CD8-positive, alpha-beta memory T cell (primary cell): ENCODE measurements at places on chromosomes 3 and 15. TPM values are rescaled to one million over a fixed set of nuclear protein-coding genes. Genes with fewer than 3 reads are reported as not detected.

GRCh38 chr15:89016549-89017041, 71.7 kb upstream of the ABHD2 start:
- H3K36me3 ChIP-seq, result no peaks in the 10 kb centered on the region
- no peak overlapping the region for H3K4me3 ChIP-seq
- H3K27ac ChIP-seq, result no peak overlapping the region
- H3K4me1 ChIP-seq, result peaks cover 14% of the 10 kb centered on the region
- no peaks in the 10 kb centered on the region for H3K27me3 ChIP-seq
- no peak for DNase-seq

GRCh38 chr3:136166507-136166906, 29.6 kb downstream of the MSL2 start:
- H3K36me3 ChIP-seq, result no peaks in the 10 kb centered on the region
- no peaks in the 10 kb centered on the region for H3K27me3 ChIP-seq
- DNase-seq, result no peak
- no peak overlapping the region for H3K27ac ChIP-seq

DNA sequence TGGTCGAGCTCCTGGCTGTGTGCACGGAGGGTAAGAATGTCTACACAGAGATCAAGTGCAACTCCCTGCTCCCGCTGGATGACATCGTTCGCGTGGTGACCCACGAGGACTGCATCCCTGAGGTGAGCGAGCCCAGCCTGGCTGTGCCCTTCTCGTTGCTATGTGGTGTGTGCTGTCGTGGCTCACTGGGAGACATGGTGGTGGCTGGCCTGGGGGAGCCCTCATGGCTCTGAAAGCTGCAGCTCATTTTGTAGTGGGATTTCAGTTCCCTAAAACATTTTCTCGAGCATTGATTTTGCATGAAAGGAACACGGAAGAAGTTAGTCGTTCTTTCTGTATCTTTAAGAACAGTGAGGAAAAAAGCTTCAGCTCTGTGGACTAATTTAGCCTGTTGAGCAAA, 200.5 kb downstream of the ITPR1 start:
- no peaks in the 10 kb centered on the region for H3K4me1 ChIP-seq
- no peaks in the 10 kb centered on the region for H3K27me3 ChIP-seq
- H3K27ac ChIP-seq, result no peak overlapping the region
- no peak overlapping the region for H3K4me3 ChIP-seq
- H3K36me3 ChIP-seq, result peaks cover 22% of the 10 kb centered on the region

- H3K27ac ChIP-seq, result no peak overlapping the region
- no peaks in the 10 kb centered on the region for H3K27me3 ChIP-seq
- no peaks in the 10 kb centered on the region for H3K36me3 ChIP-seq
- H3K4me1 ChIP-seq, result peaks cover 31% of the 10 kb centered on the region
- no peak for DNase-seq
Measured at GRCh38 chr15:70670680-70671079, 92.7 kb downstream of the UACA start.

- H3K4me3 ChIP-seq, result no peak overlapping the region
- no peaks in the 10 kb centered on the region for H3K36me3 ChIP-seq
- no peak for DNase-seq
- H3K27ac ChIP-seq, result no peak overlapping the region
- no peaks in the 10 kb centered on the region for H3K4me1 ChIP-seq
Measured at GRCh38 chr3:32616267-32616962, 45.8 kb upstream of the DYNC1LI1 start.

GRCh38 chr15:72315706-72316370, 4.1 kb downstream of the CELF6 start:
- H3K4me3 ChIP-seq, result no peak overlapping the region
- H3K36me3 ChIP-seq, result no peaks in the 10 kb centered on the region
- no peaks in the 10 kb centered on the region for H3K27me3 ChIP-seq
- H3K27ac ChIP-seq, result no peak overlapping the region
- H3K4me1 ChIP-seq, result peaks cover 8% of the 10 kb centered on the region

- H3K36me3 ChIP-seq, result no peaks in the 10 kb centered on the region
- no peak overlapping the region for H3K27ac ChIP-seq
- peaks cover 13% of the 10 kb centered on the region for H3K4me1 ChIP-seq
- peaks cover 25% of the 10 kb centered on the region for H3K27me3 ChIP-seq
Measured at GRCh38 chr3:38648024-38648658, 1.3 kb downstream of the SCN5A start.

GRCh38 chr15:94524565-94524964, 293.2 kb downstream of the MCTP2 start:
- no peaks in the 10 kb centered on the region for H3K36me3 ChIP-seq
- H3K4me1 ChIP-seq, result no peaks in the 10 kb centered on the region
- no peak for DNase-seq
- no peak overlapping the region for H3K4me3 ChIP-seq
- no peaks in the 10 kb centered on the region for H3K27me3 ChIP-seq

GRCh38 chr15:81407176-81407575, 33.2 kb upstream of the TMC3 start:
- no peaks in the 10 kb centered on the region for H3K36me3 ChIP-seq
- no peak for DNase-seq
- no peak overlapping the region for H3K27ac ChIP-seq
- H3K4me3 ChIP-seq, result no peak overlapping the region
- H3K4me1 ChIP-seq, result no peaks in the 10 kb centered on the region

DNA sequence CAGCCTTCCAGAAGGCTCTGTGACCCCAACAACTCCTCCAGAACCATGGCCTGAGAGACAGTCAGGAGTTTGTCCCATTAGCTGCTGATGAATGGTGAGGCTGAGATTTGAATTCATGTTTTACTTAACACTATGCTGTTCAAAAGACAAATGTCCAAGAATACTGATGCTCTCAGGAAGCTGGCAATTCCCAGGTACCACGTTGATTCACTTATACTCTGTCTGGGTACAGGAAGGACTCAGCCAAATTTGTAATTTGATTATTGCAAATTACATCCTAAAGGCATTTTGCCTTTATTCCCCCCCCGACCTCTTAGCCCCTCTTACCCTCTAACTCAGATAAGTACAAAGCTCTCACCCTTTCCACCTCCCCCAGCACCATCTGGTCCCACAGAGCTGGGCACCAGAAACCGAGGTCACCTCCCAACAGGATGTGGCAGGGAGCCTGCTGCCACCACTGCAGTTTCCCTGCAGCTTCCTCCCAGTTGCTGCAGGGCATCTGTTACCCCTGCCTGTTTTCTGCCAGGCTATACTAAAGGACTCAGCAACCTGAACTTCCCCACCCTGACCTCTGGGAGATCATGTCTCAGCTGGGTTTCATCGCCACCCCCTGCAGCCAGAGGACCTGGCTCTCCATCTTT, 33.6 kb downstream of the EAF1 start:
- H3K4me1 ChIP-seq, result peaks cover 11% of the 10 kb centered on the region
- H3K36me3 ChIP-seq, result no peaks in the 10 kb centered on the region
- no peaks in the 10 kb centered on the region for H3K27me3 ChIP-seq
- H3K4me3 ChIP-seq, result no peak overlapping the region

GRCh38 chr3:19822805-19823204, 111.2 kb downstream of the EFHB start:
- DNase-seq, result no peak
- H3K4me3 ChIP-seq, result no peak overlapping the region
- no peaks in the 10 kb centered on the region for H3K4me1 ChIP-seq
- H3K36me3 ChIP-seq, result no peaks in the 10 kb centered on the region

- no peaks in the 10 kb centered on the region for H3K36me3 ChIP-seq
- H3K4me3 ChIP-seq, result no peak overlapping the region
- H3K27ac ChIP-seq, result no peak overlapping the region
- no peaks in the 10 kb centered on the region for H3K4me1 ChIP-seq
- H3K27me3 ChIP-seq, result no peaks in the 10 kb centered on the region
- no peak for DNase-seq
Measured at GRCh38 chr3:55963601-55964000, 476.5 kb upstream of the WNT5A start.

DNA sequence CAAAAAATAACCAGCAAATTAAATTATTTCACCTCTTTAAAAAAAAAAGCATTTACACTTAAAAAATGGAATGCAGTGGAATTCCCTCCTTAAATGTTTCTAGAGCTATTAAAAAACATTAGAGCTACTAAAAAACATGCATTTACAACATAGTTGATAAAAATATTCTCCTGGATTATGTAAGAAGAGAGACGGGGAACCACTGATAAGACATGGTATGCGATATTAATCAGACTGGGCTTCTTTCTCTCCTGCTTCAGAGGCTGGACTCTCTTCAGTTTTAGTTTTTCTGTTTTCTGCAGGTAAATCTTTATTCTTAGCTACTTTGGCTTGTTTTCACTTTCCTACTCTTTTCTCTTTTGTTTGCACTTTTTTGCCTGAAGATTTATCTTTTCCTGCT, 40.4 kb upstream of the WDR49 start:
- peaks cover 20% of the 10 kb centered on the region for H3K36me3 ChIP-seq
- DNase-seq, result no peak
- no peak overlapping the region for H3K4me3 ChIP-seq
- H3K4me1 ChIP-seq, result peaks cover 13% of the 10 kb centered on the region
- H3K27ac ChIP-seq, result no peak overlapping the region
- no peaks in the 10 kb centered on the region for H3K27me3 ChIP-seq

- H3K36me3 ChIP-seq, result no peaks in the 10 kb centered on the region
- peak within 1 kb of the TSS; percentile 74 for H3K4me3 ChIP-seq
- no peaks in the 10 kb centered on the region for H3K4me1 ChIP-seq
- peak; percentile 28 for DNase-seq
- peak within 1 kb of the TSS; percentile 57 for H3K27ac ChIP-seq
Measured at GRCh38 chr3:119579366-119580066, at the start of gene ADPRH. Gene ADPRH (plus strand): TSS chr3:119579492. CDS start chr3:119582170, 2,678 bp downstream.

- no peaks in the 10 kb centered on the region for H3K27me3 ChIP-seq
- DNase-seq, result no peak
- no peak overlapping the region for H3K4me3 ChIP-seq
- H3K36me3 ChIP-seq, result no peaks in the 10 kb centered on the region
Measured at GRCh38 chr3:14775563-14775962, 43.2 kb upstream of the FGD5 start.

- no peaks in the 10 kb centered on the region for H3K4me1 ChIP-seq
Measured at GRCh38 chr3:70075101-70075500, 75.6 kb downstream of the SAMMSON start.

GRCh38 chr3:139640456-139640855, 37.3 kb downstream of the NMNAT3 start:
- no peak overlapping the region for H3K27ac ChIP-seq
- no peaks in the 10 kb centered on the region for H3K36me3 ChIP-seq
- no peak overlapping the region for H3K4me3 ChIP-seq

DNA sequence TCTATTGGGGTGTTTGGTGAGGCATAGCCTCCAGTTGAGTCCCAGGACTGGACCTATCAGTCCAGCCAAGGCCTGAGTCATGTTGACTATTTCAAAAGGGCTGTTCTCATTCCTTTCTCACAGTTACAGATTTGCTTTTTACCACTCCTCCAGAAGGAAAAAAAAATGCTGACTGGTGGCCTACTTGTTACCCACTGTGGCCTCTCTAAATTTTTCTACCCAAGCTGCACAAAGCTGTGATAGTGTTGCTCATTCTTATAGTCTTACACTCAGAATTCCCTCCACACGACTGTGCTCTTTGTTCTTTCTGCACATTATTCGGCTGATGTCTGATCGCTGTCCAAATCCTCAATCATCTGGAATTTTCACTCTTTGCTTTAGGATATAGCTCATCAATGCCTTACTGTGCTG, 1142.2 kb downstream of the IGSF11 start:
- no peaks in the 10 kb centered on the region for H3K36me3 ChIP-seq
- no peak overlapping the region for H3K27ac ChIP-seq
- H3K4me3 ChIP-seq, result no peak overlapping the region
- H3K27me3 ChIP-seq, result no peaks in the 10 kb centered on the region

DNA sequence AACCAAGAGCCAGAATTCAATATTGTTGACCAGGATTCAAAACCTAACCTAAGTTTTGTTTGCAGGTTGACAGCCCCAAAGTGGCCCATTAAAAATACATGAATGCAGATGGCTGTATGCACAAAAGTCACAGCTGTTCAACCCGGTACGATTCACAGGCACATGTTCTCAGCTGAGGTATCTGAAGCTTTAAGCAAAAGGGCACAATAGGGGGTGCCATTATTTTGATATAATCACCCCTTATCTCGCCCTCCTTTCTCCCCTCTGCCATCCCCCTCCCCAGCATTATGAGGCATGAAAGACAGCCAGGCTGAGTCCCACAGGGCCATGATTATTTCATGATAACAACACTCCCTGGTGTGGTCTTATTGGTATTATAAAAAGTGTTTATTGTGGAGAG, 264.9 kb downstream of the EBLN2 start:
- no peaks in the 10 kb centered on the region for H3K4me1 ChIP-seq
- H3K27ac ChIP-seq, result no peak overlapping the region
- no peaks in the 10 kb centered on the region for H3K27me3 ChIP-seq
- H3K4me3 ChIP-seq, result no peak overlapping the region

DNA sequence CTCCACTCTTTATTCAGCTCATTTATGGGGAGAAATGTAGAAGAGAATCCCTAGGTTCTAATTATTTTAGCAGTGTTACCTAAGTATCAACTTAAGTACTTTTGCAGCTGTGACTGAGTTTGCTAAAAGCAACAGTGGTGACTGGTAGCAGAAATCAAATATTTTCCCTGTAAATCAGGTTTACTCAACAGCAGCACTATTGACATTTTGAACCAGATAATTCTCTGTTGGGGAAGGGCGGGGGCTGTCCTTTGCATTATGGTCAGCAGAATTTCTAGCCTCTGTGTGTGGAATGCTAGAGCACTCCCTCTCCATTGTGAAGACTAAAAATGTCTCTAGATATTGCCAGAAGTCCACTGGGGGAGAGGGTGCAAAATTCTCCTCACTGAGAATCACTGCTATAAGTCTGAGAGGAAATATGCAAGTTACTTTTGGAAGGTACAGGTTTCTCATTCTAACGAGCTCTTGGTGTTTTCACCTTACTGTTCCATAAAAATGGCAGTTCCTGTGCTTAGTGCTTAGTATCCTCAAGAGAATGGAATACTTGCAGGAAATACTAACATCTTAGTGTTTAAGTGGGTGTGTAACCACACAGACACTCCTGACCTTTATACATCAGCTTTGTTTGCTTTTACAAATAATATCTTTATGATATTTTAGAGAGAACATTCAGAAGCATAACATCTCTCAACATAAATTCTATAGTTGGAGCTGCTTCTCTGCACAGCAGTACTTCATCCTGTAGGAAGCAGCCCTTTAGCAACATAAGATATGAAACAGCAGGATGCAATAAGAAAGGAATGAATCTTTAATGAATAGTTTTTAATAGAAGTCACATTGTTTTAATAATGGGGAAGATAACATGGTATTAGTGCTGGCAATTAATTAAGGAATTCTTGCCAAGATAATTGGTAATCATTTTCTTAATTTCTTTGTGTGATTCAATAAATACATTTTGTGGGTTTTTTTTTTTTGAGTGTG, 246.5 kb upstream of the GOLIM4 start:
- H3K27me3 ChIP-seq, result no peaks in the 10 kb centered on the region
- H3K36me3 ChIP-seq, result no peaks in the 10 kb centered on the region
- no peak for DNase-seq
- H3K4me1 ChIP-seq, result no peaks in the 10 kb centered on the region
- no peak overlapping the region for H3K27ac ChIP-seq
- H3K4me3 ChIP-seq, result no peak overlapping the region

DNA sequence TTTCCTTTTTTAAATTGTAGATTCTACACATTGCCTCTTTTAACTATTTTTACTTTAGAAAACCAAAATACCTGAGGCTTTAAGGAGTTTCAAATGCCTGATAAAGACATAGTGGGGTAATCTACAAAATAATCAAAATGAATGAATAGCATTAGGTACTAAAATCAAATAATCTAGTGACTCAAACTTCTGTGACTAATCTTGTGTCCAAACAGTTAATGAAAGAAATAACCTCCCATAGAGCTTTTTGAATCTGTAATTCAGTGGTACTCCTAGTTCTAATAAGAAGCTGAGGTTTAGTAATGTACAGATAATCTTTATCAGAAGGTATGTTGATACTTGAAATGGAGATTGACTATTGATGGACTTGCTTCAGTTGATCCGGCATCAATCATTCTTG, 53.0 kb downstream of the DTWD1 start:
- H3K27me3 ChIP-seq, result no peaks in the 10 kb centered on the region
- H3K36me3 ChIP-seq, result no peaks in the 10 kb centered on the region
- no peak overlapping the region for H3K27ac ChIP-seq

MKRN3 gene
- total RNA-seq, result 0.98 TPM

MUC4 gene
- total RNA-seq, result 0.24 TPM

RAB6B gene
- 0.24 TPM for total RNA-seq

AADAC gene
- total RNA-seq, result not detected

APOD gene
- 0.20 TPM for total RNA-seq
